ENCODE measurements at places on chromosomes 5 and 9. TPM values are rescaled to one million over a fixed set of nuclear protein-coding genes. Genes with fewer than 3 reads are reported as not detected.

The WDR36 gene
- total RNA-seq = 33.8 TPM

The TRIO gene
- total RNA-seq = 242 TPM

The SH3RF2 gene
- 0.84 TPM for total RNA-seq

The QSOX2 gene
- 20.9 TPM for total RNA-seq

GRCh38 chr5:35745660-35746059, 111.0 kb upstream of the IL7R start:
- DNase-seq = no peak

DNA sequence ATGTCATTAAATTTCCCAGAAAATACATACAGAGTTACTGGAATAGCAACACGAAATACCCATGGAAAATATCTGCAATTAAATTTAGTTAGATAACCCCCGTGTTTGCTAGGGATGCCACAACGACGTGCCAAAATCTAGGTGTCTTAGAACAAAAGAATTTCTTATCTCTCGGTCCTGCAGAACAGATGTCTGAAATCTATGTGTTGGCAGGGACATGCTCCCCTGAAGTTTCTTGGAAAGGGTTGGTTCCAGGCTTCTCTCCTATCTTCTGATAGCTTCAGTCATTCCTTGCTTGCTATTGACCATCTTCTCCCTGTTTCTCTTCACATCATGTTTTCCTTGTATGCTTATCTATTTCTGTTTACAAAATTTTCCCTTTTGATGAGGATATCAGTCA, 1067.0 kb downstream of the CDH18 start:
- DNase-seq = no peak

- no peak for DNase-seq
Measured at GRCh38 chr9:17045381-17045940, 89.4 kb upstream of the CNTLN start.

- DNase-seq = peak; percentile 92
Measured at GRCh38 chr9:92590377-92590776, 54.6 kb upstream of the ECM2 start.

- DNase-seq = no peak
Measured at GRCh38 chr9:120402741-120403542, 177.0 kb downstream of the CDK5RAP2 start.

DNA sequence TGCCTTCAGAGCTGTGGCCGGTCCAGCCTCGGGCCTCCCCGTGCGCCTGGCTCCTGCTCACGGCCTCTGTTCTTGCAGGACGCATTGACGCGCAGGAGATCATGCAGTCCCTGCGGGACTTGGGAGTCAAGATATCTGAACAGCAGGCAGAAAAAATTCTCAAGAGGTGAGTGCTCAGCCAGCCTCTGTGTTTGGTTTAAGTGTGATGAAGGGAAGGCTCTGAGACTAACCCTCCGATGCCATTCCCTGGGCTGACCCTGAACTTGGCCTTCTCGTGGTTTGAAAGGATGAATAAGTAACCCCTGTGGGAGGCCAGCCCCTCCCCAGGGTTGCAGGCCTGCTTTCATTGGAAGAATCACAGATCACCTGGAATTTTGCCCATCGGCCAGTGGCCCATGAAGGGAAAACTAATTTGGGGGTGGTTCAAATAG, 26.3 kb downstream of the PTGES2 start:
- DNase-seq = no peak

- no peak for DNase-seq
Measured at GRCh38 chr9:133943781-133944745, 48.1 kb downstream of the VAV2 start.

GRCh38 chr9:123725389-123725788, 204.5 kb downstream of the DENND1A start:
- no peak for DNase-seq

DNA sequence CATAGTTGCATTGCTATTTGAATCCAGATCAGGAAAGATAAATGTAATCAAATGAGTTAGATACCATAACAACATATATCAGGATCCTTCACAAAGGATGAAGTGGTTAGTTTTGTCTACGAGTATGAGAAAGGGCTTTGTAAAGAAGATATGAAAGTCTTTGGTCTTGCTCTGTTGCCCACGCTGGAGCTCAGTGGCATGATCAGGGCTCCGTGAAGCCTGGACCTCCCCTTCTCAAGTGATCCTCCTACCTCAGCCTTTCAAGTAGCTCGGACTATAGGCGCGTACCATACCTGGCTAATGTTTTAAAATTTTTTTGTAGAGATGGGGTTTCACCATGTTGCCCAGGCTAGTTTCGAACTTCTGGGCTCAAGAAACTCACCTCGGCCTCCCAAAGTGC, 1.8 kb downstream of the SMC5 start:
- DNase-seq = no peak

DNA sequence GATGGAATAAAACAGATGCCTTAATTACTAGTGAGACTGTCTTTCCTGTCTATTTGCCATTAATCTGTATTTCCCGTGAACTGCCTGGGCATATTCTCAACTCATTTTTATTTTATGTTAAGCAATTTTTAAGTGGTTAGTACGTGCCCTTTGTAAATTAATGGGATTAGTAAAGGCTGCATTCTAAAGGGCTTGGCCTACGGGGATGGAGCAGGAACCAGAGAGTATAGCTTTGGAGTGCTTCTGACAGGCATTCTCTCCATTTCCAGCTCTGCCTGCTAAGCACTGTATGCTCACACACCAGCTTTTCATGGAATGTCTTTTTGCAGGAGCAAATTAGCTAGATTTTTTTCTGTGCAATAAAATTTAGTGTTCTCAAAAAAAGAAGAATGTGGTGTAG, 241.2 kb downstream of the MCTP1 start:
- DNase-seq = no peak
